ENCODE measurements at places on chromosomes 7 and 10.

GRCh38 chr10:13685885-13686284, 99.1 kb downstream of the PRPF18 start:
- DNase-seq: no peak

- DNase-seq: no peak
Observed at GRCh38 chr10:7043055-7043653, 367.7 kb downstream of the SFMBT2 start.

- no peak for DNase-seq
Observed at GRCh38 chr7:30244340-30244739, 40.1 kb upstream of the ZNRF2 start.

DNA sequence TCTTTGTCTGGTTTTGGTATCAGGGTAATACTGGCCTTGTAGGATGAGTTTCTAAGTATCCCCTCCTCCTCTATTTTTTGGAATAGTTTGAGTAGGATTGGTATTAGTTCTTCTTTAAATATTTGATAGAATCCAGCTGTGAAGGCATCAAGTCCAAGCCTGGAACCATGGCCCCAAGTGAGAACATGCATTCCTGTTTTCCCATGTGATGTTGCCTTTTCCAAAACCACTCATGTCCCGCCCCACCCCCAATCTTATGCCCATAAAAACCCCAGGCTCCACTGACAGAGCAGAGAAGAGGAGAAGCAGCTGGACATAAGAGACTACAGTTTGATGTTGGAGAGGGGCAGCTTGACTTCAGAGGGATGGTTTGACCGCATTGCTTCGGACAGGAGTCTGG, 71.2 kb downstream of the MINPP1 start:
- no peak for DNase-seq

DNA sequence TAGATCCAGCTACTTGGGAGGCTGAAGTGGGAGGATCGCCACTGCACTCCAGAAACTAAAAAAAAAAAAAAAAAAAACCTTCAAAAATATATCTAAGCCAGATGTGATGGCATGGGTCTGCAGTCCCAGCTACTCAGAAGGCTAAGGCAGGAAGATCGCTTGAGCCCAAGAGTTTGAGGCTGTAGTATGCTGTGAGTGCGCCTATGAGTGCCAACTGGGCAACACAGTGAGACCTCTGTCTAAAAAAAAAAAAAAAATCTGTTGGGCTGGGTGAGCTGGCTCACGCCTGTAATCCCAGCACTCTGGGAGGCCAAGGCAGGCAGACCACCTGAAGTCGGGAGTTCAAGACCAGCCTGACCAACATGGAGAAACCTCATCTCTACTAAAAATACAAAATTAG, 2.8 kb upstream of the CHCHD1 start:
- no peak for DNase-seq

DNA sequence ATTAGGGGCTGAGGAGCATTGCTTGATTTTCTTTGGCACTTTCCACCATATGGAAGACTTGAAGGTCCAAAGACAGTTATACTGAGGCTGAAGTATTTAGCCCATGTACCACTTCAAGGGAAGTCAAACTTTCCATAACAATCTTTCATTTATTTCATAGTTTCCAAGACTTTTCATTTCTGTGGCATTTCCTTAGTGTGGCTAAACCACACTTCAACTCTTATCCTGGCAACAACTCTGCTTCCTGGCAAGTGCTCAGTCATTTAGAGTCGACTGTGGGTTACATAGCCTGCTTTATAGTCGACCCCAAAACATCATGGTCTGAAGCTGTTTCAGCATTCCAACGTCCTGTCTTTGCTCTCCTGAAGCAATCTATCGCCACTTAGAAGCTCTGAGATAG, 343.0 kb upstream of the SEMA3D start:
- DNase-seq: no peak

DNA sequence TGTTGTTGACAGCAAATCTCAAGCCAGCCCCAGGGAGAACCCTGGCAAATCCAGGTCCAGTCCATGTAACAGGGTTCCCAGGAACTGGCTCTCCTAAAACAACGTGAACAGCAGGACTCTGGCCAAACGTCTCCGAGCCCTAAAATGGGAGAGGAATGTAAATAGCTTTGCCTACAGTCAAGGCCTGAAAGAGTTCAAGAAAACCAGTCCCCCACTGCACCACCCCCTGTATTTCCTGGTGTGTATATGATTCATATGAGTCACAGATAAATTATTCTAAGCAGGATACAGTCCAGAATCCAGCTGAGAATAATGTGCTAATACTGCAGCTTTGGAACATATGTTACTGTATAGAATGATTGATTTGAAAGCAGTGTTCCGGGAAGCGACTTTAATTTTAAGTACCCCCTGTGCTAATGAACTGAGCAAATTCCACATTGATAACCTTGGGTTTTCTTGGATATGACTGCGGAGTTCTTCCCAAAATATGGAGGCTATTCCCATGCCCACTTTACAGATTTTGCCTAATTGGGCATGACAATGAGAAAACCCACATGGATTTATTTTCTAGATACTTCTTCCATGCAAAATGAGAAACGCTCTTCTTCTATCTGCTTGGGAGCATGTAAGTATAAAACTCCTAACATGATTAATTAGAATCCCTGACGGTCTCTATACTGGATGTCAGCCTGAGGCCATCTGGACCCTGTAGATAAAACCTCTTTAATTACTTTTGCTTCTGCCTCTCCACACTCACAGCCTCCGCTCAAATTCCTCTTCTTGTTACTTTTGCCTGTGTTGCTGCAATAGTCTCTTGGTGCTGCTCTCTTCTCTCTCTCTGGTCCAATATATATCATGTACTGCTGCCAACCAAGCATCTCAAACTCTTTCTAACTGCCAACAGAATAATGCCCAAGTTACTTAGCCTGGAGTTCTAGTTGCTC, 50.2 kb downstream of the LAMB4 start:
- DNase-seq: no peak

GRCh38 chr7:116492654-116493109, 6.9 kb upstream of the CAV2 start:
- DNase-seq: no peak

GRCh38 chr10:71419002-71419540, 22.4 kb downstream of the CDH23 start:
- DNase-seq: no peak

- DNase-seq: no peak
Observed at GRCh38 chr10:1044146-1044545, 4.8 kb downstream of the IDI1 start.

DNA sequence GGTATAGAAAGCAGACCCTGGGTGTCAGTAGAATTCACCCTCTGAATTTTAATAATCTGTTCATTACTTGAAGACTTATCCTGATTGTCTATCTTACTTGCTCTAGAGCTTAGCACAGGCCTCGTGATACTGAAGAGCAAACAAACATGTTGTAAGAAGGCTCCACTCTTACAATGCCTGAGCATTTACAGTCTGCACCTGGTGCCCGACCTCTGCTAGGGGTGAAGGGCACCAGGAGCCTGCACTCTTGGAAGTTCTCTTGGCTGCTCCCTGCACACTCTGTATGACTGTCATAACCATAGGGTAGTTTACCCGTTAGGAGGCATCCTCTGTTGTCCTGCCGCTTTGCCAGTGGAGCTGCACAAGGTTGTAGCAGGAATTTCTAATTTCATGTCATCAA, 91.3 kb upstream of the NPY start:
- DNase-seq: no peak

DNA sequence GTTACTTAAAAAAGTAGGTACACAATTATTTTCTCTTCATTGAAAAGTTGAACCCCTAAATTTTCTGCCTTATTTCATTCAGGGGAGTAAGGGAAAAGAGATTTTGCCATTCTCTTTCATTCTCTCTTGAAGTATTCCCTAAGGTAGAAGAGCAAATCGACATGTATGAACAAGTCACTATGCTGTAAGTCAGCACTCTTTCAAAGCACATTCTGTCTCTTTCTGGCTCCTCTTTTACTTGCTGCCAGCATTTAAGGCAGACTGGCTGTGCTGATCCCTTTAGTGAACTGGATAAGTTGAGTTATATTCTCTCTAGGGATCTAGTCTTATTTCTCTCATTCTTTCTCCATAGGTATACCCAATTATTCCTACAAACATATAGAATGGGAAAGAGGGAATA, 222.3 kb upstream of the ZWINT start:
- DNase-seq: no peak

GRCh38 chr7:14023838-14024237, 34.4 kb upstream of the ETV1 start:
- DNase-seq: no peak

GRCh38 chr10:60427709-60428386, 38.2 kb upstream of the ANK3 start:
- no peak for DNase-seq

- DNase-seq: no peak
Observed at GRCh38 chr10:36491926-36492325, 633.5 kb upstream of the ANKRD30A start.

All from NCI-H1048 (cell line).